Stimulated activated CD4-positive, alpha-beta T cell treated with anti-CD3 and anti-CD28 coated beads, Interleukin-1b, Interleukin-23, amount 100 ng/mL, for 1 hour (primary cell): ENCODE measurements at places on chromosomes 5 and 9.

GRCh38 chr5:170552621-170553115, 48.8 kb downstream of the KCNIP1 start:
- DNase-seq = no peak

DNA sequence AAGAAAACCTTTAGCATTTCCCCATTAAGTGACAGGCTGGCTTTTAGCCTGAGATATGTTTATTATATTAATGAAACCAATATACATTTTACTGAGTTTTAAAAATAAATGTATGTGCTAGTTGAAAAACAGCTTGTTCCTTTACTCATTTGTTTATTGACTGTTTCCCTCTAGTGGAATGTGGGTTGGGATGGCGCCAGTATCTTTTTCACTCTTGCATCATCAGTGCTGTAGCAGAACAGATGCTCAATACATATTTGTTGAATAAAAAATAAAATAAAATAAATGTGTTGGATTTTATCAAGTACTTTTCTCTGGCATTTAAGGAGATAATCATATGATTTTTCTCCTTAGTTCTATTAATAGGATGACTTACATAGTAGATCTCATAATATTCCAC, 43.0 kb downstream of the FSTL4 start:
- DNase-seq = no peak

DNA sequence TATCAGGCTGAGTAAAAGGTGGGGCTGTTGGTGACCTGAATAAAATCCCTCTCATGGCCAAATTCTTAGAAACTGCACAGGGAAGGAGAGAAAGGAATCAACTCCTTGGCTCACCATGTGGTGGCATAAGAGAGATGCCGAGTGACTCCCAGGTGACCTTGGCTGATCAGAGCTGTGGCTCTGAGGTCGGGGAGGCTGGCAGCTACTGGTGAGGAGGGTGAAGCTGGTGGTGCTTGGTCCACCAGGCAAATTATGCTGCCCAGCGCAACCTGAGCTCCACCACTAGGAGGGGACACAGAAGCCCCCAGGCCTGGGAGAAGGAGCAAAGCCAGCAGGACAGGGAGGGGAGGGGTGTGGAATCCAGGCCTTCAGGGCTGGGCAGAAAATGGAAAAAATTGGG, 111.2 kb upstream of the IL12B start:
- no peak for DNase-seq

DNA sequence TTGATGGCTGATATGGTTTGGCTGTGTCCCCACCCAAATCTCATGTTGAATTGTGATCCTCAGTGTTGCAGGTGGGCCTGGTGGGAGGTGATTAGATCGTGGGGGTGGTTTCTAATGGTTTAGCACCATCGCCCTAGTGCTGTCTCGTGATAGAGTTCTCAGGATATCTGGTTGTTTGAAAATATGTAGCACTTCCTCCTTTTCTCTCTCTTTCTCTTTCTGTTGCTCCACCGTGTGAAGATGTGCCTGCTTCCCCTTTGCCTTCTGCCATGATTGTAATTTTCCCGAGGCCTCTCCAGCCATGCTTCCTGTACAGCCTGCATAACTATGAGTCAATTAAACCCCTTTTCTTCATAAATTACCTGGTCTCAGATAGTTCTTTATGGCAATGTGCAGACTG, 111.6 kb downstream of the SREK1 start:
- no peak for DNase-seq

DNA sequence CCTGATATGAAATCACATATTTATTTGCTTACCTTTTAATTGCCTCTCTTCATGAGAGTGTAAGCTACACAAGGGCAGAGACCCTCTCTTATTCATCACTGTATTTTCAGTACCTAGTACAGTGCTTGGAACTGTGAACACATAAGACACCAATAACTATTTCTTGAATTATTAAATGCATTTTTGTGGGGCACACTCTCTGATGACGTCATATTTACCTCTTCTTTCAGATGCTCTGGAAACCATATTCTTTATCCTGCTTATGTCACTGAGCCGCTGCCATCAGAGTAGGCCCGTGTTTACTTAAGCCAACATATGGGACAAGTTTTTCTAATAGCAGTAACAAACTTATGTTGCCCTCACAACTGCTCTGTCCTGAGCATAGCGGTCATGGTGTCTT, 266.5 kb downstream of the ELAVL2 start:
- DNase-seq = no peak

- no peak for DNase-seq
Measured at GRCh38 chr5:53956196-53956595, 354.2 kb downstream of the ARL15 start.

DNA sequence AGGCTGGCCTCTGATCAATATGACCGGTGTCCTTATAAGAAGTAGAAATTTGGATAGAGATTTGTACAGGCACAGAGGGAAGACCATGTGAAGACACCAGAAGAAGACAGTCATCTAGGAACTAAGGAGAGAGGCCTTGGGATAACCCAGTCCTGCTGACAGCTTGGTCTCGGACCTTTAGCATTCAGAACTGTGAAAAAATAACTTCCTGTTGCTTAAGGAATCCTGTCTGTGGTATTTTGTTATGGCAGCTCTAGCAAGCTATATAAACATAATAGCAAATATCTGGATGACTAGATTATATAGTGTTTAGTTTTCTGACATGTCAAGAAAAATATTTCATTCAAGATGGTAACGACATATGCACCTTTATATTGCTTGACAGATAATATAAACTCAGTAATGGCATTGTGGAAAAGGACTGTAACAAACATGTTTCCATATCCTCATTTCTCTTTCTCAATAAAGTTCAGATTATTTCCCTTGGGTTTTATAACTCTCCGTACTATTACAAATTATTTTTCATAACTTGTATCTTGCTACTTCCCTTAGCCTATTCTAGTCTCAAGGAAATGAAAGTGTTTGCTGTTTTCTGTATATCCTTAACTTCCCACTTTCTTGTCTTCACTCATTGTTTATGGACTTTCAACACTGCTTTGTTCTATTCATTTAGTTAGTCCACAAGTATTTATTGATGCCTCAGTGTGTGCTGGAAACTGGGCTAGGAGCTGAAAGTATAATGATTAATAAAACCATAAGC, 62.4 kb downstream of the KIAA1958 start:
- no peak for DNase-seq

DNA sequence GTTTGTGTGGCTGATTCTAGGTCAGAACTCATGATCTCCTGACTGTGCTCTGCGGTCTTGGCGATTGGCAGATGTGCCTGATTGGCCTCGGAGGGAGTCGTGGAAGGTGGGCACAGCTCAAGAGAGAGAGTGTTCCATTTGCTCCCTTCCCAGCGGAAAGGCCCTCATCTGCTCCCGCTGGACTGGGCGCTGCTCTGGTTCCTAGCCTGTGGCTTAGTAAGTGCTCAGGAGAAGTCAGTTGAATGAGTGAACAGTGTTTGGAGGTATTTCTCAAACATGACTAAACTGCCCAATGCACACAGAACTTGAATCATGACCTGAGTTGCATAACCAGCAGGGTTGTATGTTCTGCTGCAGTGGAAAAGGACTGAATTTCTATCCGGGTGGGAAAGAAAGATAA, 120.2 kb upstream of the PITX1 start:
- DNase-seq = no peak

- DNase-seq = no peak
Measured at GRCh38 chr5:154118893-154119336, 71.6 kb upstream of the GALNT10 start.
